ENCODE measurements at places on chromosomes 3 and 15. TPM values are rescaled to one million over a fixed set of nuclear protein-coding genes. Genes with fewer than 3 reads are reported as not detected.

PLAAT1 gene
- total RNA-seq, result 1.0 TPM

DNA sequence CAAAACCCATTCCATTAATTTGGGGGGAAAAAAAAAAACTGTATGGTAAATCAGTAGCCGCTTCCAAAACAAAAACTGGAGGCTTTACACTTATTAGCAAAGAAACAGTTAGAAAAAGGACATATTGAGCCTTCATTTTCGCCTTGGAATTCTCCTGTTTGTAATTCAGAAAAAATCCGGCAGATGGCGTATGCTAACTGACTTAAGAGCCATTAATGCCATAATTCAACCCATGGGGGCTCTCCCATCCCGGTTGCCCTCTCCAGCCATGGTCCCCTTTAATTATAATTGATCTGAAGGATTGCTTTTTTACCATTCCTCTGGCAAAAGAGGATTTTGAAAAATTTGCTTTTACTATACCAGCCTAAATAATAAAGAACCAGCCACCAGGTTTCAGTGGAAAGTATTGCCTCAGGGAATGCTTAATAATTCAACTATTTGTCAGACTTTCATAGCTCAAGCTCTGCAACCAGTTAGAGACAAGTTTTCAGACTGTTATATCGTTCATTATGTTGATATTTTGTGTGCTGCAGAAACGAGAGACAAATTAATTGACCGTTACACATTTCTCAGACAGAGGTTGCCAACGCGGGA lies 9.4 kb upstream of the RPL24 start:
- DNase-seq, result peak; percentile 75

- DNase-seq, result no peak
These were observed 244.5 kb upstream of the SUCLG2 start for GRCh38 chr3:67898916-67899315.

GRCh38 chr3:156253150-156253549 lies 132.8 kb downstream of the KCNAB1 start:
- DNase-seq, result no peak
